ENCODE measurements at places on chromosomes 12 and 14.

DNA sequence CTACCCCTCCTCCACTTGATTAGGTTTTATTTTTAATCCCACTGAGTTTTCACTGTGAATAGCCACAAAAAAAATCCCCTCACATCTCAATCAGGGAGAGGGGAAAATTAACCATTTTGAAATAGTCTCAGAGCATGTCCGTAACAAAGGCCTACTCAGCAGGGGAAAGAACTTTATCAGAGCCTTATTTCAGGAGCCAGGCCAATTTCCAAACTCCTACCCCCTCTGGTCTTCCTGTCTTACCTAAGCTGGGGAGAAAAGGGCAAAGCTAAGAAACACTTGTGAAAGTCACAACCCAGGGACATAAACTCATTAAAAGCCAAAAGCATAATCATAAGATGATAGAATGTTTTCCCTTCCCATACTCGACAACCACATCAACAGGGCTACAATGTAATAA lies 260.3 kb upstream of the DIO3 start:
- DNase-seq: no peak

- peak; percentile 81 for DNase-seq
These were observed 67.2 kb downstream of the CCDC92 start for GRCh38 chr12:123905319-123905925.

- DNase-seq: no peak
These were observed 40.7 kb upstream of the SYT10 start for GRCh38 chr12:33480366-33480765.

- DNase-seq: no peak
These were observed 45.1 kb downstream of the CFAP251 start for GRCh38 chr12:121963341-121964018.

DNA sequence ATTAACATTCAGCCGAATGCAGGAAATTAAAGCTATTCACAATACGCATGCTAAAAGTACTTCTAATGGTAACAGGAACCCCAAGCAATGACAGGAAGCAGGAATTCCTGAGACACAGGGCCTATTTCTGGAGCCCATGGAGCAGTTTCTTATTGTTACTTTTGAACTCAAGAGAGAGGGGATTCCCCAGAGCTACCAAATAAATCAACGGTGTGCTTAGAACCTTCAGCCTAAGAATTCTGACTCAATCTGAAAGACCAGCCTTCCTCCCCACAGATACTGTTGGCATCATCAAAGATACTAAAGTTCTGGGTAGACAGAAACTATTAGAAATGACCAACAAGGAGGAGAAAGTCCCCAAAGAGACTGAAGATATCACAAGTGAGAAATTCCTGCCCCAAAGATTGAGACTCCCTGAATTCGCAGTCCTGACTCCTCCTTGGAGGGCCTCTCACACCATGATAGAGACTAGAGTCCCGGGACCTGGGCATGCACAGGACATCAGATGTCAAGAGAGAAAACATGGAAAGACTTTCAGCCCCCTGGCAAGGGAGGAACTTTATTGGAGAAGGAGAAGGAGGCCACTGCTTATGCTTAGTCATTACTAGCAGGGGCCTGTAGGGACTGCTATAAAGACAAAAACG lies 32.7 kb downstream of the RTRAF start:
- no peak for DNase-seq

DNA sequence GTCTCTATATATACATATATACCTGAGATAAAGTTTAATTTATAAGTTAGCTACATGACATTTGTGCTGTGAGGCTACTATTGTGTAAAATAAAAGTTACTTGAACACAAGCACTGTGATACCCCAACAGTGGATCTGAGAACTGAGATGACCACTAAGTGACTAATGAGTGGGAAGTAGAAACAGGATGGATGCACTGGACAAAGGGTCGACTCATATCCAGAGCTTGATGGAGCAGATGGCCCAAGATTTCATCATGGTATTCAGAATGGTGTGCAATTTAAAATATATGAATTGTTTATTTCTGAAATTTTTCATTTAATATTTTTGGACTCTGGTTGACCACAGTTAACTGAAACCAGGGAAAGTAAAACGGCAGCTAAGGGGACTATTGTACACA lies 908.6 kb upstream of the MDGA2 start:
- DNase-seq: no peak

DNA sequence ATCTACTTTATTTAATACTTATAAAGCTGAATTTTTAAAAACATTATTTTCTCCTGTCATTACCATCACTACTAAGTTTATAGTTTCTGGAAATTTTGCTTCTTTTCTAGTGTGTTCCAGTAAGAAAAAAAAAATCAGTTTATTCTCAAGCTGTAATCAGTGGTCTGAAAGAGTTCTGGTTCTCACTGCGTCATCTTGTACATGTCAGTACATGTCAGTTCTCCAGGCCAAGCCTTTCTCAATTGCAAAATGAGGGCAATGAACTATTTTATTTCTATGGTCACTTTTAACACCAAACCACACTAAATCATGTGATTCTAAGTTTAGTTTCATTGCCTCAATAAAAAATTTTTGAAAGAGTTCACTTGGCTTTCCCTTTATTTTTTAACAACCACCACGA lies 468.9 kb upstream of the LRFN5 start:
- DNase-seq: no peak

DNA sequence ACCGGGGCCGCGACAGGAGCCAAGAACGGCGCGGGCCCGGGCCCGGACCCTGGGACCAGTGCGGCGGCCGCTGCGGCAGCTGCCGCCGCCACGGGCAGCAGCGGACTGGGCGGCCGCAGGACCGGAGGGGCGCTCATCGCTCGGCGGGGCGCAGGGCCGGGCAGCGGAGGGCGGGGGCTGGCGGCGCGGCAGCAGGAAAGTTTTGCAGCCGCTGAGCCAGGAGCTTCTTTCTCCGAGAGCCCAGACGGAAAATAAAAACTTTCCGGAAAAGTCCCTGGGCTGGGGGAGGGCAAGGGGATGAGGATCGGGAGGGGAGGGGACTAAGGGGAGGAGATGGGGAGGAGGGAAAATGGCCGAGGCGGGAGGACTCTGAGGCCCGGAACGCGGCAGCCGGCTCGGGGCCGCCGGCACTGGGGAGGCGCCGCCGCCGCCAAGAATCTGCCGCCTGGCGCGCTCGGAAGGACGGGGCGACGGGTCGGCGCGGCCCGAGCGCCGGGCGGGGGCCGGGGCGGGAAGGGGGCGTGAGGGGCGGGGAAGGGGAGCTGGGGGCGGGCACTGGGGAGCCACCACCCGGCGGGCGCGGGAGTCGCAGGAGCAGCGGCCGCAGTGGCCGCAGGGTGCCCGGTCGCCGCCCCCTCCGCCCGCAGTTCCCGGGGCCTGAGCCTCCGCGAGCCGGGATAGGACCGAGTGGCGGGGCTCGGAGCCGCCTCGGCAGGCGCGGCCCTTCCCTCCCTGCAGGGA lies at the start of gene PRKD1:
PRKD1 (minus strand) TSS at position 472 of the 741 bp plus-strand sequence.
- DNase-seq: no peak

Measured in activated CD8-positive, alpha-beta memory T cell treated with anti-CD3 and anti-CD28 coated beads for 24 hours (primary cell).